NCI-H446 (cell line): ENCODE measurements at places on chromosomes 5 and 9.

DNA sequence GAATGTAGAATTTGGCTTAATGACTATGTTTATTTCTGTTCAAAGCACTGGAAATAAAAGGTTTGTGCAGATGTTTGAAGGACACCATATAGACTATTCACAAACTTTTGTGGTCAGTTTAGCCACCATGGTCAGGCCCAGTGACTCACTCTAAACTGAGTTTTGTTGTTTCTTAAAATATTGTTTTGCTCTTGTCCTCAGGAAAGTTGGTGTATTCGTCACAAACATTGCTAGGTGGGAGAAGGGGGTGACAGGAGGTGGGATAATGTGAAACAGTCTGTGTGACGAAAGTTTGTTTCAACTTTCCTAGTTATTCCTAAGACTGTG lies 35.0 kb upstream of the LIFR start:
- no peak for DNase-seq

GRCh38 chr9:72786948-72787347 lies 165.9 kb downstream of the ALDH1A1 start:
- DNase-seq: no peak

- DNase-seq: no peak
Observed at GRCh38 chr5:107526-107925, 15.6 kb downstream of the PLEKHG4B start.

- DNase-seq: peak; percentile 63
Observed at GRCh38 chr9:20683351-20684034, 566 bp upstream of the FOCAD start.

- no peak for DNase-seq
Observed at GRCh38 chr5:69007163-69007562, 86.7 kb upstream of the SLC30A5 start.

DNA sequence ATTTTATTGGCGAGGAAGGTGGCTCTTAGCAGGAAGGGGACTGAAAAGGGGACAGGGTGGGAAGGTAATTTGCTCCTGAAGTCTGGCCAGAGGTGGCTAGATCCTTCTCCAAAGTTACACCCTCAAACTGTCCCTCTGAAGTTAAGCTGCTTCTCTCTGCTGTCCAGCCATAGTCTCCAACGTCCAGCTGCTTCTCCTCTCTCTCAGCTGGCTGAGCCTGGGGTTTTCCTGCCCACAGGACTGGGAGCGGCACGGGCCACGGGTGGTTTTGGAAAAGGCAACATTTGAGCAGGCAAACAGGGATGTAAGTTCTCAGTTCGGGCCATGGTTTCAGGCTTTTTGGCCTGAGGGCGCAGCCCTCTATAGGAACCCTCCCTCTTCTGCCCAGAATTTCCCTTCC lies 128.3 kb downstream of the YIPF5 start:
- no peak for DNase-seq

- no peak for DNase-seq
Observed at GRCh38 chr5:113166852-113167366, 190.3 kb downstream of the DCP2 start.

GRCh38 chr9:14693251-14693861 lies at the start of gene ZDHHC21:
TSS of gene ZDHHC21 (minus strand) at chr9:14693432. CDS start at chr9:14674340, 19,092 bp downstream.
- no peak for DNase-seq

DNA sequence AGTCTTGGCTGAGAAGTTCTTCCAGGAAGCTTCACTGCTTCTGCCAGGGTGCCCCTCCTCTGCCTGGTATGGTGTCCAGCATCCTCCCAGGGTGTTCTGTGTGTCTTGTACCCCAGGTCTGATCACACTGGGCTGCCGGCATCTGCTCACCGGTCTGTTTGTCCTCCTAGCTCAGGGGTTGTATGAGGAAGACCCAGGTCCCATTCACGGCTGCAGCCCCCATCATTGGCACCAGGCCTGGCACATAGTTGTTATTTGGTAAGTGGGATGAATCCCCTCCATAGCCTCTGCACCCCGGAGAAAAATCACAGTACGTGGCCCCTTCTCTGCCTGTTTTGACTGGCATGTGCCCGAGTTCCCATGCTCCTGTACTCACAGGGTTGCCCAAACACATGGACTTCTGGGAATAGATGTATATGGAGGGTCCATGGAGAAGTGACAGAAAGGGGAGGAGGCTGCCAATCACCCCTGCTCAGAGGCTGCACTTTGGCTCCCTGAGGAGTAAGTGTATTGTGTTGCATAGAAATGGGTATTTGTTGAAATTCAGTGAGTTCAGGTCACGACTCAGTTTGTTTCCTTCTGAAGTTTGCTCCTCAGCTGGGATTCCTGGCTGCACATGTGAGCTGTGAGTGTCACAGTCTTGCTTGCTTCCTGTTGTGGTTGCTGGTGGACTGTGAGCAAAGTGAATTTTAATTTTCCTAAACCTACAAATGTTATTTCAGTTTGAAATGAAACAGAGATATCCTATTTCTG lies 96.2 kb downstream of the HSPA4 start:
- DNase-seq: no peak

DNA sequence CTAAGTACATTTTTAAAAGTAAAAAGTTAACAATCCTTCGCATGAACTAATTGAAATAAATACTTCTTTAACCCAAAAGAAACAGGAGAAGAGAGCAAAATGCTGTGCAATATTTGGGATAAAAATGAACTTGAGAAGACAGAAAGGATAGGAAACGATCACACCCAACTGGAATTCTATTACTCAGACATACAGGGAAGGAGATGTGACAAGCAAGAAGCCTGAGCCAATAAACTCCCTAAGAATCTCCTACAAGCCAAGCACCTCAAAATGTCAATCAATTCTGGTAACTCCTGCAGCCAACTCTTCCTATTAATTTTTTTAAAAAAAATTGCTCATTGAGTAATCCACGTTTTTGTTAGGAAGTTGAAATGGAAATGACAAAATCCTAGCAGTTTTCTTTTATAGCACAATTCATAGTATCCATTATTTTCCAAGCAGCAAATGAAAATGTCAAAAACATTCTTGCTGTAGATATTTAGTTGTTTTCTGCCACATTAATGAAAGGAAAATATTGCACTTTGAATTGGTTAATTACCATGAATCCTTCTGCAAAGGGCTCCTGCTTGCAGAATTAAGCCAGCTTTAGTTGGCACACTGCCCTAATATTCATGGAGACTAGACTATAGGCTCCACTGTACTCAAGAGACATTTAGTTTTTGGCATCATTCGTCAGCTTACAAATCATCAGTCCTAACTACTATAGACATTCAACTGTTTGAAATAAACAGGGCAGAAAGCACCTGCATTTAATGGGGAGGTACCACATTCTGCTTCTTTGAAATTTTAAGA lies 89.0 kb downstream of the RFX3 start:
- DNase-seq: peak; percentile 99

DNA sequence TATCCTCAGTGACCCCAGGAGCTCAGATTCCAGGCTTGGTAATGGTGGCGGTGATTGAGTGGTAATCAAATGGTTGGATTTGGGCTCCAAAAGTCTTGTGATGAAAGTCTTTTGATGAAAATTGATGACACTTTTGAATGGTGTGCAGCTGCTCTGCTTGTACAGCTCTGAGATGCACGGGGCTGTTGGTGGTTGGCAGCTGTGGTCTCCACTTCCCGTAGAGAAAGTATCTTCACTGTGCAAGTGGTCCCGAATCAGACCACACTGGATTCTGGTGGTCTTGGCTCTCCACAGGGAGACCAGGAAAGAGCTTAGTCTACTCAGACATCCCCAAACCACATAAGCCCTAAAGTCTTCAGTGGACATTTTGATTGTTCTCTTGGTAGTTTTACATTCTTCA lies 96.6 kb downstream of the MARCHF11 start:
- no peak for DNase-seq

DNA sequence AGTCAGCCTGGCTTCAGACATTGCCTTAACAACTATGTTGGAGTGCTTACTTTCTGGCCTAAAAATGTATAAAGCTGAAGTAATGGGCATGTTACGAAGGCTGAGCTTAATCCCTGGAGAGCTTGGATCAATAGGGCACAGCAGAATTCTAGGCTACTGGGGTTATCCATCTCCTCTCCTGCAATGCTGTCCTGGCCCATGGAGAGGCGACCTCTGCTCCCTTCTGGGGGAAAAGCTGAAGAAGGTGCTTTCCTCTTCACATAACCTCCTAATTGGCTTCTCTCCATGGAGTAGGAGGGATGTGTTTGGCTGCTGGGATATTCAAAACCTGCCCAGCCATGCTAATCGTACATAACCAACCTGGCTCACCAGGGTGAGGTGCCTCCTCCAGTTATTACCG lies 403.5 kb downstream of the DMRT2 start:
- no peak for DNase-seq

- no peak for DNase-seq
Observed at GRCh38 chr9:78357165-78357873, 60.4 kb downstream of the PSAT1 start.

DNA sequence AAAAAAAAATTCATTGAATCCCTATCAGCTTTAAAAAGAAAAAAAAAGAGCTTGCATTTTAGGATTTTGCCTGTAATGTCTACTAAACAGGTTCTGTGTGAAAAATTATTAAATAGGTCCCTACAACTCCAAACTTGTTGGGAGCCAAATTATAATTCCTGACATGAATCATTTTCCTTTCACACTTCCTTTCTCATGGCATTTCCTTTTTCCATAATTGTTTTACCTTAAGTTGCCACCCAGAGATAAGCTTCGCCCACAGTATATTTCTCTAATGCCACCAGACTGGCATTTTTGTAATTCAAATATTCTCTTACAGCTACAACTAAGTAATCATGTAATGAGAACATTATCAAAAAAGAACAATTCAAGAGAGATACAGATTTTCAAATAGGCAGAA lies 348.8 kb downstream of the EFNA5 start:
- no peak for DNase-seq

GRCh38 chr9:96567203-96567700 lies 52.4 kb downstream of the CDC14B start:
- DNase-seq: no peak

- no peak for DNase-seq
Observed at GRCh38 chr5:181233088-181233800, 10.2 kb downstream of the TRIM41 start.

- DNase-seq: no peak
Observed at GRCh38 chr9:2208991-2209390, 193.8 kb downstream of the SMARCA2 start.

DNA sequence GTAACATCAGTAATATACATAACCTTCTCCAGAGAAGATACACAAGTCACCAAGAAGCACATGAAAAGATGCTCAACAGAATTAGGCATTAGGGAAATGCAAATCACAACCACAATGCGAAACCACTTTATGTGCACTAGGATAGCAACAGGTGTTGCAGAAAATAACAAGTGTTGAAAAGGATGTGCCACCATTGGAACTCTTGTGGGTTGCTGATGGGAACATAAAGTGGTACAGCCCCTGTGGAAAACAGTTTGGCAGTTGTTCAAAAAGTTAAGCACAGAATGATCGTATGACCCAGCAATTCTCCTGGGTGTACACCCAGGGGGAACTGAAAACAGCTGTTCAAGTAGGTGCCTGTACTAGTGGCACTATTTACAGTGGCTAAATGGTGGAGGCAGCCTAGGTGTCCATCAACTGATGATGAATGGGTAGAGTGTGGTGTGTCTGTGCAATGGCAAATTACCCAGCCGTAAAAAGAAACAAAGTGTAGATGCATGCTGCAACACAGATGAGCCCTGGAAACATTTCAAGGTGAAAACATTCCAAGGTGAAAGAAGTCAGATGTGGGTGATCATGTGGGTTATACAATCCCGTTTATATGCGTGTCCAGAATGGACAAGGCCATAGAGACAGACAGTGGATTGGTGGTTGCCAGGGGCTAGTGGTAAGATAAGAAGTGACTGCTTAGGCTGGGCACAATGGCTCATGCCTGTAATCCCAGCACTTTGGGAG lies 27.2 kb downstream of the CCDC69 start:
- DNase-seq: no peak

- no peak for DNase-seq
Observed at GRCh38 chr5:172002310-172002709, 4.1 kb downstream of the FBXW11 start.

DNA sequence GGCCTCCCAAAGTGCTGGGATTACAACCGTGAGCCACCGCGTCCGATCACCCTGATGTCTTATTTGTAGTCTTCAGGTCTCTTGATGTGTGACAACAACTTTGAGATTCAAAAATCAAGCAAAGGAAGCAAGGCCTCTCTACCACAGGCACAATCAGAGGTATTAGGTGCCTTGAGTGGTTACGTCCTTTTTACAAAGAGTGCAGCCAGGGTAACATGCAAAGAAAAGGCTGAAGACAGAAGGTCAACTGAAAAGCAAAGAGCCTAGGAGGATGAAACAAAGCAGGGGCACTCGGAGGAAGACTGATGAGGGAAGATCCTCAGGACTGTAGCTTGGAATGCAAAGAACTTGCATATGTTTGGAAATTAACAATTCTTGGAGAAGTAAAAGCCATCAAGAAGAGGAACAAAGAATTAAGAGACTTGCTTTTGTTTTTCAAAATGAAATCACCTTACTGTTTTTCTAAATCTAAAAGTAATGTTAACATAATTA lies 362.1 kb downstream of the EBF1 start:
- no peak for DNase-seq
